ENCODE measurements at places on chromosomes 16 and 17.

DNA sequence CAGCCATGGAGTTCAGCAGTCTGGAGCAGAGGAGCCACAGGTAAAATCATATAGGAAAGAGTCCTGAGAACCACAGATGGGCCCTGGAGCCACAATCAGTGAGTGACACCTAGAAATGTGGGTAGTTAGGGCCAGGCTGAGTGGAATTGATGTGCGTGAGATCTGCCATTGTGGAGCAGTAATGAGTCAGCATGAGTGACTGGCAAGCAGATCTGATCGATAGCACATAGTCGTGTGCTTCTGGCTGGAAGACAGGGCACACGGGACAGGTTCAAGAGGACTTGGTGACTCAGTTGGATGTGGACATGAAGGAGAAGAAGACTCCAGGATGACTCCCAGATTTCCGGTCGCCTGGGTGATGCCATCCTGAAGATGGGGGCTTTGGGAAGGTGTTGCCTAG is 12.3 kb downstream of the ADORA2B start:
- no peak for DNase-seq

DNA sequence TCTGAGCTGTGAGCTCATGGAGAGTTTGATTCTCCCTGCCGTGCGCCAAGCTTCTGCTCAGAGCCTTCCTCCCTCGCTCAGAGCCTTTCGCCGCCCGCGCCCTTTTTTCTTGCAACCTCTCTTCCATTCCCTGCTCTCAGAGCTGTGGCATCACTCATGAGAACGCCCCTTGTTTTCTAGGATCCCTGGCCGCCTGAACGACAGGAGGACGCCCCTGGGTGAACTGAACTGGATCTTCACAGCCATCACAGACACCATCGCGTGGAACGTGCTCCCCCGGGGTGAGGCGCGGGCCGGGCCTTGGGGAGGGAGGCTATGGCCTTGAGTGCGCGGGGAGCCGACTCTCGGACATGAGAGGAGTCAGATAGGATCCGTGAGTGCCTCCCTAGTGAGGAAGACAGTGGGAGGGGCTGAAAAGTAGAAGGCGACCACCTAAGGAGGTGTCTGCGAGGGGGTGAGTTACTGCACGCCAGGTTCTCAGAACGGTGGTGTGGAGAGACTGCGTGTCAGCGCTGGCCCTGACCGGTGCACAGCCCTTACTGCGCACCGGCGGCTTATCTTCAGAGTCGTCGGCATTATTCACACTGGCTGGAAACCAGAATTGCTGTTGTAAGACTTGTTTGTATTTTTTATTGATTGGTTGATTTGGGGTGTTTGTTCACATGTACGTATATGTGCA is 169.5 kb upstream of the CHMP6 start:
- no peak for DNase-seq

- no peak for DNase-seq
Observed at GRCh38 chr17:34408439-34408838, 45.4 kb upstream of the CCL1 start.

DNA sequence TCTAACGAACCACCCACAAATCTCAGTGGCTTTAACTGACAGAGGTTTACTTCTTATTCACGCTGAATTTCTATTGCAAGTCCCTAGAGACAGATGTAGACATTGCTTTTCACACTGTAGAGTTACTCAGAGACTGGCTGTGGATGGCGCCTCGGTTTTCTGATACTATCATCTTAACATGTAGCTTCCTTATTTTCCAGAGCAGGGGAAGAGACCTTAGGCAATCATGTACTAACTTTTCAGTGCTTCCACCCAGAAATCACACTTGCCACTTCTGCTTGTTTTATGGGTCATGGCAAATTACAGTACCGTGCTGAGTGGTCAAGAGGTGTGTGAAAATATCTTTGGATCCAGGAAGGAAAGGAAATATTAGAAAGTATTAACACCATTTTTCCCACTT is 65.4 kb downstream of the MAF start:
- no peak for DNase-seq

DNA sequence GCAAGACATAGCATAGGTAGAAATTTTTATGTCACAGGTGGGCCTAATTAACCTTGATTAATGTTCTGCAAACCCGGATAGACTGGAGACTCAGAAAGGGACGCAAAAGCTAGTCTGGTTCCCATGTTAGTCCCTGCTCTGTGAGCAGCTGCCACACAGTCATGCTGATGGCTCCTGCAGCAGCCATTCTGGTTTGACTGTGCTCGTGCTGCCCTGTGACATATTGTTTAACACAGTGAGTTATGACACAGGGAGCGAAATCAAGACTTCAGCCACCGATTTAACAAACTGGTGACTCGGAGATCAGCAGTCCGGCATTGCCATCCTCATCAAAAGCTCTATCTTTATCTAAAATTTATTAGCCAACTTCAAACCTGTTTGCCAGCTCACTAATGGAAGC is 169.8 kb downstream of the WWOX start:
- DNase-seq, result no peak

DNA sequence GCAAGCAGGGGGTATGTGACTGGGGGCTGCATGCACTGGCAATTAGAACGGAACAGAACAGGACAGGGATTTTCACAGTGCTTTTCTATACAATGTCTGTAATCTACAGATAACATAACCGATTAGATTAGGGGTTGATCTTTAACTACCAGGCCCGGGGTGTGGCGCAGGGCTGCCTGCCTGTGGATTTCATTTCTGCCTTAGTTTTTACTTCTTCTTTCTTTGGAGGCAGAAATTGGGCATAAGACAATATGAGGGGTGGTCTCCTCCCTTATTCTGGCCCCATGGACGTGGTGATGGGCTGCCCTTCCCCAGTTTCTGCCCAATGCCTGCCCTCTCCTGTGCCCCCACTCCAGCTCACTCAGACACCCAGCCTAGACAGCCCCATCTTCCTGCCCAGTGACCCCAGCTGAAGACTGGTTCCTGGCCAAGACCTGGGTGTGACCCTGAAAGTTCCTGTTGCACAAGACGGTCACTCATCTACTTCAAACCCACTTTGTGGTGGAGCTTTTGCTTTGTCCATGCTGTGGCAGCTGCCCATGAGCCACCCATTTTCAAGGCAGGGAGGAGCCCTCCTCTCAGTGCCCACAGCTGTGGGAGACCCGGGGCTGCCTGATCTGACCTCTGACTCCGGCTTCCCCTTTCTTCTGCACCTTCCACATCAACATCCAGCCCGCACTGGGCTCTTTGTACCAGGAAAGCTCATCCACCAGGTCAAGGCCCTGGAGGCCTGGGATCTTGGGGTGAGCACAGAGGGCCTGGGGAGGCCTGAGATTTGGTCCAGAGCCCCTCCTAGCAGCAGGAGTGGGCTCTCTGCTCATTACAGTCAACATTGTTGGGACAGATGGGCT is 18.6 kb downstream of the ALOX12B start:
- no peak for DNase-seq

DNA sequence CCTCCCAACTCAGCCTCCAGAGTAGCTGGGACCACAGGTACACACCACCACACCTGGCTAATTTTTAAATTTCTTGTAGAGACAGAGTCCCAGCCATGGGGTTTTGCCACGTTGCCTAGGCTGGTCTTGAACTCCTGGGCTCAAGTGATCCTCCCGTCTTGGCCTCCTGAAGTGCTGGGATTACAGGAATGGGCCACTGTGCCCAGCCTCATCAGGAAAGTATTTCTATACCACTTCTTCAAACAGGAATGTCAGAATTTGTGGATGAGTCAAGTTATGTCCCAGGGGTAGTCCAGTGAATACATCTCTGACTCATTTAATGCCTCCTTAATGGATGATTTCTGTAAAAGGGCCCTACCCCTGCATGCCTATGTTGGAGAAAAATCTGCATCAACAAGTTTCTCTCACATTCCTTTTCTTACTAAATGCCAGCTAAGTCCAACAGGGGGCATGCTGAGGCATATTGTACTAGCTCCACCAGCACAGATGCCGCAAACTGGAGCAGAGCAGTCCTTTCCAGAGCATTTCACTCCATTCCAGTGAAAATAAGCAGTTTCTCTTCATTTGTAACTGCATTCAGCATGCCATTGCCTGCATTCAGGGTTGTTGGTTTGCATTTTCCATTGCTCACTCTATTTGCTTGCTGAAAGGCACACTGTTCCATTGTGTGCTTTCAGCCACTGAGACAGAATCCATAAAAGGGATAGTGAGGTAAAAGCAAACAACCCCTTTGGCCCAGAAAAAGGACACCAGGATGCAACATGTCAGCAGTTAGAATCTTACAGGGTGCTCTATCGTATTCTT is 5.3 kb upstream of the CAVIN1 start:
- no peak for DNase-seq

Measured in NK-92 treated with Interleukin-12 subunit alpha and Interleukin-12 subunit beta, amount 100 ng/mL, for 24 hours (cell line).